Activated naive CD4-positive, alpha-beta T cell (primary cell): ENCODE measurements at places on chromosomes 11 and 22.

GRCh38 chr22:40703736-40704135 is 24.5 kb downstream of the MCHR1 start:
- no peak for DNase-seq

DNA sequence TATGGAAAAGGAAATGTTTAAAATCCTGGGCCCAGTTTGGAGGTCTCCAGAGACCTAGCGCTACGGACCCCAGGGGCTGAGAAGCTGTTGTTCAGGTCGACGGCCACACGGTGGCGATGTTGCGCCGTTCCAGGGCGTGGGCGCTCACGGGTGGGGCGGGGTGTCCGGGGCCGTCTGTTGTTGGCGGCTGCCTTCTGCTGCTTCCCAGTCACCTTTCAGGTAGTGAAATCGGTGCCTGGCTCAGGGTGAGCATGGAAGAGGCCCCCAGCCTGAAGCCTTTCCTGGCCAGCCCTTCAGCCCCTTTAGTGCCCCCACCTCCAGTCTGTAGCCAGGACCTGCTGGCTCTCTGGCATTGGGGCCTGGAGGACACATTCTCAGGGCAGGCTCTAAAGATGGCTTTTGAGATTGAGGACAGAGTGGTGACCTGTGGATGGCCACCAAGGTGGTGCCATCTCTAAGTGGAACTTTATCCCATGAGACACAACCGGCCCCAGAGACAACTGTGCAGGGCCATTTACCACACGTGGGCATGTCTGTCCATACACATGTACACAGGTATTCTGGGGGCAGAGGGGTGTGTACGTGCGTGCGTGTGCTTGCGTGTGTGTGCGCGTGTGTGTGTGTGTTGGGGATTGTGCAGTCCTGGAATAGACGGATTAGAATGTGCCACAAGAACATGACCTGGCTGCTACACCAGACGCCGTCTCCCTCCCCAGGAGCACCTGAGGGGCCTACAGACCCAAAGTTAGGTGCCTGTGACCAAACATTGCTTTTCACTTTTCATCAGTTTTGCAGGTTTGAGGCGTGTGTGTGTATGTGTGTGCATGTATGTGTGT is 53.8 kb downstream of the ST14 start:
- peak; percentile 49 for DNase-seq

DNA sequence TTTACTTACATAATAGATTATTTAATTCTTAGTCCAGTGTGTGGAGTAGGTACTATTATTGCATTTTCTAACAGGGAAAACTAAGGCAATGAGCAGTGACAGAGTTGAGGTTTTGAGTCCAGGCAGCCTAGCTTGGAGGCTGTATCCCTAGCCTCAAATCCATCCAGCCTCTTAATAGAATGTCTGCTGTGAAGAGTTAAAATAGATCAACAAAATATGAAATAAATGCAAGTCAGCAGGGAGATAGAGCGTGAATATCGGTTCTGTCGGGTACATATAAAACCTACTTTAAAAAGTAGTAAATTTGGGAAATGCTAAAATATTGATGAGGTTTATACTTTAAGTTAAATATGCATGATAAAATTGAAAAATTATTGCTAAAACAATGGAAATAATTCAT is 53.3 kb downstream of the MED15 start:
- no peak for DNase-seq

DNA sequence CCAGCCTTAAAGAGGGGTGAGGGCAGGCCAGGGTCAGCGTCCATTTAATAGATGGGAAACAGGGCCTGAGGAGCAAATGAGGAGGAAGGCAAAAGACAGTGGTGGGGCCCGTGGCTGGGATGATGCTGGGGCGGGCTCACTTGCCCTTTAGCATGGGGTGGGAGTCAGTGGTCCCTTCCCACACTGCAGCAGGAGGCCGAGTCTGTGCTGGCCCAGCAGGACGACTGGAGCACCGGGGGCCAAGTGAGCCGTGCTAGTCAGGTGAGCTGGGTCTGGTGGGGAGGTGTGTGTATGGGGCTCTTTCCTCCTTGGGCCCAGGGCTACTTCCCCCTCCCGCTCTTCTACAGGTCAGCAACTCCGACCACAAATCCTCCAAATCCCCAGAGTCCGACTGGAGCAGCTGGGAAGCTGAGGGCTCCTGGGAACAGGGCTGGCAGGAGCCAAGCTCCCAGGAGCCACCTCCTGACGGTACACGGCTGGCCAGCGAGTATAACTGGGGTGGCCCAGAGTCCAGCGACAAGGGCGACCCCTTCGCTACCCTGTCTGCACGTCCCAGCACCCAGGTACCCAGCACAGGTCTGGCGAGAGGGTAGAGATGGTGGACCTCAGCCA is 12.8 kb downstream of the SCYL1 start:
- no peak for DNase-seq

- DNase-seq: no peak
Measured at GRCh38 chr11:104104201-104104600, 59.7 kb downstream of the PDGFD start.

- no peak for DNase-seq
Measured at GRCh38 chr11:7423946-7424345, 61.4 kb upstream of the OLFML1 start.

DNA sequence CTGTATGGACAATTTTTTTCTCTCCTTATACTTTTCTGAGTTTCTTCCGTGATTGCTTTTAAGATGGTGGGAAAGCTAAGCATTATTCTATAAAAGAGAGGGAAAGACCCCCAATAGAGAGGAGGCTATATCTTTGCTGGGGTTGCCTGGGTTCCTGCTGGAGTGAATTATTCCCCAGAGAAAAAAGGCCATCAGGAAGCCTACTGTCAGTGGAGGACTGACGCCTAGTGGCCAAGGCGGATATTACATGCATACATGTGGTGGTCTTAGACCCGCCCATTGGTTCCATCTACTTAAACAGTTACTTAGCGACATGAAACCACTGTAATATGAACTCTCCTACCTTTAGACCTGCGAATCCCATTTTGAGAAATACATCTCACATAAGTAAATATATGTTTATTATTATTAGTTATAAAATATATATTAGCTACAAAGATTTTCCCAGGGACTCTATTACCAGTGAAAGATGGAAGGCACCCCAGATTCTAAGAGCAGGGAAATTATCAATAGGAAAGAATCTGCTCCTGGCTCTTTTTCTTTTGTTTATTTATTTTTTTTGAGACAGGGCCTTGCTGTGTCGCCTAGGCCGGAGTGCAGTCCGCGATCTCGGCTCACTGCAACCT is 15.7 kb upstream of the PGA3 start:
- DNase-seq: peak; percentile 67

DNA sequence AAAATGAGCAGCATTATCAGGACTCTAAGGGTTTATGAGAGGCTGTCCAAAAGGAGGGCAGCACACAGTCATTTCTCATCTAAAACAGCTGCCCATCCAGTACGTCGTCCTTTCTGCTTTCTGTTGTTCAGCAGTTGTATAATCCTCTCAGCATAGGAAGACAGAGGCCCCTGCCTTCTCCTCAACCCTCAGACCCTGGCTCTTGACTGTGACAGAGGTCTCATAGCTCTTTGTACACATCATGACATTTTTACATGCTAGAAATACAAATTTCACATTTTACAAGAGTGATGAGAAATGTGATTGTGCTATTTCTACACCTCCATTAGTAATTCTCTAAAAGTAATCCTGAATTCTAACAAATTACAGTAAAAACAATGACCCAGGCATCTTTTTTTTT is 36.2 kb upstream of the ZC3H12C start:
- no peak for DNase-seq

DNA sequence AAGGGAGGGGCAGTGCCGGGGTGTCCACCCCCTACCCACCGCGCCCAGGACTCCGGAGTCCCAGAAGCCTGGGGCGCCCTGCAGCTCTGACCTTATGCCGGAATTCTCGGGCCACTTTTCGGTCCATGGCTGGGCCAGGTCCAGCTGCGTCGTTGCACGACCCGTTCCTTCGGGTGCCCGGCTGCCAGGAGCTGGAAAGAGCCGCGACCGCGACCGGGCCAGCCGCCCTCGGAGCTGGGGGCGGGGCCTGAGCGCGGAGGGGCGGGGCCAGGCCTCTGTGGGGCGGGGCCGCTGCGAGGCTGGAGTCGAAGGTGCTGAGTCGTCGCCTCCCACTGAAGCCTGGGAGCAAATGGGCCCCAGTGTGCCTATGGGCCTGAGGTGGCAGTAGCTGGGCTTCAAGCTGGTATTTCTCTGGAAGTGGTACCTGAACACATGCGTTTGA is at the start of gene USH1C:
Gene USH1C (minus strand): TSS at position 236 of the 442 bp plus-strand sequence. CDS start 109 bp downstream, at position 127.
- no peak for DNase-seq

- DNase-seq: no peak
Measured at GRCh38 chr11:20250644-20251247, 90.5 kb upstream of the DBX1 start.

GRCh38 chr11:130831976-130832375 is 84.3 kb downstream of the SNX19 start:
- DNase-seq: no peak

GRCh38 chr22:21894799-21895198 is 27.4 kb upstream of the MAPK1 start:
- DNase-seq: no peak

DNA sequence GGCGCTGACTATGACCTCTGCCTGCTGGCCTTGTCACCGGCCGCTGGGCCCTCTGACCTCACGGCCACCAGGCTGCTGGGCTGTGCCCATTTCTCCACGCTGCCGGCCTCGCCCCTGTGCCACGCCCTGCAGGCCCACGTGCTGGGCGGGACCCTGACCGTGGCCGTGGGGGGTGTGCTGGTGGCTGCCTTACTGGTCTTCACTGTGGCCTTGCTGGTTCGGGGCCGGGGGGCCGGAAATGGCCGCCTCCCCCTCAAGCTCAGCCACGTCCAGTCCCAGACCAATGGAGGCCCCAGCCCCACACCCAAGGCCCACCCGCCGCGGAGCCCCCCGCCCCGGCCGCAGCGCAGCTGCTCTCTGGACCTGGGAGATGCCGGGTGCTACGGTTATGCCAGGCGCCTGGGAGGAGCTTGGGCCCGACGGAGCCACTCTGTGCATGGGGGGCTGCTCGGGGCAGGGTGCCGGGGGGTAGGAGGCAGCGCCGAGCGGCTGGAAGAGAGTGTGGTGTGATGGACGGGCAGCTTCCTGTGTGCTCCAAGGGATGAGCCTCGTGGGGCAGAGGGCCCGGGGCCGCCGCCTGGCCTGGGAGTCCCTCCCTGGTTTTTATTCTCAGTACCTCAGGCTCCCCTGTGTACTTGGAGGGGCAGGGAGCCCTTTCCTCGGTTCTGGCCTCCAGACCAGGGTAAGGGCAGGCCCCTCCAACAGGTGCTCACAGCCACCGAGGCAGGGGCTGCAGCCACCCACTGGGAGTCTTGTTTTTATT is 3.0 kb downstream of the LRFN4 start:
- DNase-seq: no peak

DNA sequence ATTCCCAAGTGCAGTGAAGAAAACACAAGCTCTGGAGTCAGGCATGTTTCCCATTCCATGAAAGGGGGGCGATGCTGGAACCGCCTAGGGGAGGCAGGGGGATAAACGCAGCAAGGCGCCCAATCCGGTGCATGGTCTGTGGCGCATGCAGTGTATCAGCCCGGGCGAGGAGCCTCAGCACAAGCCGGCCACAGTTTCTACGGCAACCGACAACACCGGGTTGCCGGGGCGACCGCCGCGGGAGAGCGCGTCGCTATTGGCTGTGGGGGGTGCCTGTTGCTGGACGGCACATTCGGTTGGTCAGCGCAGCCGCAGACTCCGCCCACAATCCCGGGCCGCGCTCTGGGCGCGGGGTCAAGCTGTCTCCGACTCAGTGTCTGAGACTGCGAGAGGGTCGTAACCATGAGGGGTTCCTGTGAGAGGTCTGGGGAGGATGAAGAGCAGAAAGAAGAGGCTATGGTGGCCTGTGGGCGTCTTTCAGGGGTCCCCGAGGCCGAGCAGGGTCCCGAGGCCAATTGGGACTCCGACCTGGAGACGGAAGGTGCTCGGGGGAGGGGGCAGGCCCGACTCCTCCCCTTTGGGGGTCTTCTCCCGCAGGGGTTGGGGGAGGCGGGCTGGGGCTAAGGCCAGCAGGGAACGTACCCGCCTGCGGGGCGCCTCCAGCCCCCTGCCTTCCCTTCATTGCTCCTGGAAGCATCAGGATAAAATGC is at the start of gene LRRC74B:
Gene LRRC74B (plus strand): TSS at position 362 of the 710 bp plus-strand sequence. CDS start 41 bp downstream, at position 403.
- no peak for DNase-seq

DNA sequence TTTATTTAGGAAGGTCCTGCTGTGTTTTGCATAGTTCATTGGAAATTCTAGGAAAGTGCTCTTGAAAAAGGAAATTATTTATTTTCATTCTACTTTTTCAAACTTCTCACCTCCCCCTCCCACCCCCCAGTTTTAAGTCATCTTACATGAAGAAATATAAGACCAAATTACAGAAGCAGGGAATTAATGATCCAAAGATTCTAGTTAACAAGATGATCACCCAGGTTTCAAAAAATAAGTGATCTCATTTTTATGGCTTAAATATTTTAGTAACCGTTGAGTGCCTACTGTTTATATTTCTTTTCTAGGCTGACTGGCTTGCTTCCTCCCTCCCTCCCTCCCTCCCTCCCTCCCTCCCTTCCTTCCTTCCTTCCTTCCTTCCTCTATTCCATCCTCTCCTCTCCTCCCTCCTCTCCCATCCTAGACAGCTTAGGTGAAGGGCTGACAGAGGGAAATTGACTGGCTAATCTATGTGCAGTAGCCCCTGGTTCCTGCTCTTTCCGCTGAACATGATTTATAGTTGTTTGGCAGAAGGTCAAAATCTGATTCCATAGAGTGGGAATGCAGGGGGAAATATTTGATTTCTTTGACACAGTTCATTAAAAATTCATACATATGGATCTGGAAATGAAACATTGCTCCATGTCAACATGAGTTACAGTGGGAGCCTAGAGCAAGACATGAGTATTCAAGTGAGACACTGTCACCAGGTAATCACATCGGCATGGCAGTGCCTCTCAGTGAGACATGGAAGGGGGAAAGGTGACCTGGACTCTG is 123.4 kb downstream of the COMMD9 start:
- DNase-seq: no peak

- DNase-seq: no peak
Measured at GRCh38 chr11:106421676-106422292, 344.3 kb downstream of the AASDHPPT start.
